ENCODE measurements at places on chromosomes 7 and 10. TPM values are rescaled to one million over a fixed set of nuclear protein-coding genes. Genes with fewer than 3 reads are reported as not detected.

The DPY19L1 gene
- 55.2 TPM for total RNA-seq

The C10orf88 gene
- 7.8 TPM for total RNA-seq

The DNAJC2 gene
- total RNA-seq, result 45.8 TPM

The DNAJC12 gene
- 1.1 TPM for total RNA-seq

The NIPSNAP2 gene
- 55.0 TPM for total RNA-seq

The FOXP2 gene
- total RNA-seq, result 17.4 TPM
